ENCODE measurements at places on chromosomes 1 and 21. TPM values are rescaled to one million over a fixed set of nuclear protein-coding genes. Genes with fewer than 3 reads are reported as not detected.
A peak's percentile ranks its signal among the peaks of the same experiment; 100 is the strongest.

The CACHD1 gene
- total RNA-seq: 10.4 TPM

The DPT gene
- total RNA-seq: 30.2 TPM

The LCE1B gene
- not detected for total RNA-seq

The ATAD3C gene
- 1.4 TPM for total RNA-seq

DNA sequence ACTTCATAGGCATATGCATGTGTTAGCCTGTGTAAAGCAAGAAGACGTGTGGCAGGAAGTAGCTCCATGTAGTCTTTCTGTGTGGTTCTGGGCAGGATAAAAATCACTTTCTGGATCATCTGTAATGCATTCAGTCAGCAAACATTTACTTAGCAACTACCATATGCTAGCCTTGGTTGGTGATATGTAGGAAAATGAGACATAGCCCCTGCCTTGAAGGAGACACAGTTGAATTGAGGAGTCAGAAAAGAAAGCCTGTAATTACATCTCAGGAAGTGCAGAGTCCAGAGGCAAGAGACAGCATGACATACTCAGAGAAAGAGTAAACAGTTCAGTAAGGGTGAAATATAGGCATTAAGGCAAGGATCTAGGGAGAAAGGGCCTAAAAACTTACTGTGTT lies 38.5 kb downstream of the DAB1 start:
- H3K36me3 ChIP-seq: no peaks in the 10 kb centered on the region
- no peak for DNase-seq
- no peak overlapping the region for H3K4me3 ChIP-seq
- H3K27me3 ChIP-seq: peaks cover 18% of the 10 kb centered on the region

DNA sequence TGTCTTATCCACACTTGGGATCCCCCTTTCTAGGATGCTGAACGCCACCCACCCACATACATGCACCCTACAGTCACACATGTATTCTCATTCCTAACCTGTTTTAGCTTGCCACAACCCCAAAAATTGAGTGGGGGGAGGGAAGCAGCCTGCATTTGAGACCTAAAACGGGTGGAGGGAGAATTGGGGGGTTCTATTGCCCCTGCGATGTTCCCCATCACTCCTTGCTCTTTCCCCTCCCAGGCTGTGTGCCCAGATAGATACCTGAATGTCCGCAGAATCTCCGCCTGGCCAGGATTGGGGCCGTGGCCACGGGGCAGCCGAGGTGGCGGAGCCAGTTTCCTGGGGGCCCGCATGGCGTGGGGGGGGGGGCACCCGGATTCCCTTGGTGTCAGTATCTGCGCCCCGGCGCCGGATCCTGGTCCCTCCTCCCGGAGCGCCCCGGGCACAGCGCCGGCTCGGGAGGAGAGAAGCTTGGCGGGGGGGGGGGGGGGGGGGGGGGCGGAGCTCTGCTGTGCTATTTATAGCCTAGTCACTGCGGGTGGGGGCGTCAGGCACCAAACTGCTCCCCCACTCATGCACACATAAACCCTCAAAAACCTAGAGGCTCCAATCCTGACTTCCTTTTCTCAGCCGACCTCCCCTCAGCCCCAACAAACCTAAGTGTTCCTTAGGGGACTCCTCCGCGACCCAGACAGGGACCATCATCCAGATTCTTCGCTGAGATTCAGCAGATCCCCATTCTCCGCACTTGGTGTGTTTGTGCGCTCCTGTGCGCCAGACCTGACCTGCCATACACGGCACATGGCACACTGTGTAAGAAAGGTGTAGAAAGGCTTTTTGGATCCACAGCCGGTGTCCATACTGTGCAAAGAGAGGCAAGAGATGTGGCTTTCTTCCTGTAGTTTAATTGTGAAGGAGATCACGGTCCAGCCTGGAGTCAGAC lies 1.9 kb downstream of the ANKRD34A start:
- H3K4me3 ChIP-seq: peak overlapping the region; percentile 84
- DNase-seq: no peak
- H3K36me3 ChIP-seq: peaks cover under 1% of the 10 kb centered on the region
- H3K4me1 ChIP-seq: peaks cover 63% of the 10 kb centered on the region

GRCh38 chr1:52325786-52326185 lies 40.2 kb downstream of the CC2D1B start:
- no peaks in the 10 kb centered on the region for H3K27me3 ChIP-seq
- DNase-seq: no peak
- no peak overlapping the region for H3K4me3 ChIP-seq
- no peaks in the 10 kb centered on the region for H3K4me1 ChIP-seq

DNA sequence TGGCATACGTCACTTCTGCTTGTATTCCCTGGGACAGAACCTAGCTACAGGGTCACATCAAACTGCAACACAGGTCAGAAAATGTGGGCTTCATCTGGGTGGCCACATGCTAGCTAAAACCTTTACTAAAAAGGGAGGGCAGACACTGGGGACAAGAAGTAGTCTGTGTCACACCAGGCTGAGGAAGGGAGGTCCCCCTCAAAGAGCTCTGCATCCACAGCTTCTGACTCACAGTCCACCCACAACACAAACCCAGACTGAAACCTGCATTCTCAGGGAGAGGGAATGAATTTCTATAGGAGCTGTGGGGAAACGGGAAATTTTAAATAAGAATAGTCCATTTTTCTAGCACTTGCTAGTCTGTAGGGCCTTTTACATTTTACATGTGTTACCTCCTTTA lies 16.2 kb downstream of the OLIG2 start:
- no peak overlapping the region for H3K27ac ChIP-seq
- H3K4me1 ChIP-seq: peaks cover 11% of the 10 kb centered on the region
- H3K27me3 ChIP-seq: peaks cover 8% of the 10 kb centered on the region
- H3K4me3 ChIP-seq: no peak overlapping the region
- no peak for DNase-seq

GRCh38 chr21:43352568-43353281 lies 74.2 kb downstream of the SIK1 start:
- no peaks in the 10 kb centered on the region for H3K36me3 ChIP-seq
- H3K27ac ChIP-seq: no peak overlapping the region
- H3K4me3 ChIP-seq: no peak overlapping the region
- H3K4me1 ChIP-seq: peaks cover 7% of the 10 kb centered on the region

DNA sequence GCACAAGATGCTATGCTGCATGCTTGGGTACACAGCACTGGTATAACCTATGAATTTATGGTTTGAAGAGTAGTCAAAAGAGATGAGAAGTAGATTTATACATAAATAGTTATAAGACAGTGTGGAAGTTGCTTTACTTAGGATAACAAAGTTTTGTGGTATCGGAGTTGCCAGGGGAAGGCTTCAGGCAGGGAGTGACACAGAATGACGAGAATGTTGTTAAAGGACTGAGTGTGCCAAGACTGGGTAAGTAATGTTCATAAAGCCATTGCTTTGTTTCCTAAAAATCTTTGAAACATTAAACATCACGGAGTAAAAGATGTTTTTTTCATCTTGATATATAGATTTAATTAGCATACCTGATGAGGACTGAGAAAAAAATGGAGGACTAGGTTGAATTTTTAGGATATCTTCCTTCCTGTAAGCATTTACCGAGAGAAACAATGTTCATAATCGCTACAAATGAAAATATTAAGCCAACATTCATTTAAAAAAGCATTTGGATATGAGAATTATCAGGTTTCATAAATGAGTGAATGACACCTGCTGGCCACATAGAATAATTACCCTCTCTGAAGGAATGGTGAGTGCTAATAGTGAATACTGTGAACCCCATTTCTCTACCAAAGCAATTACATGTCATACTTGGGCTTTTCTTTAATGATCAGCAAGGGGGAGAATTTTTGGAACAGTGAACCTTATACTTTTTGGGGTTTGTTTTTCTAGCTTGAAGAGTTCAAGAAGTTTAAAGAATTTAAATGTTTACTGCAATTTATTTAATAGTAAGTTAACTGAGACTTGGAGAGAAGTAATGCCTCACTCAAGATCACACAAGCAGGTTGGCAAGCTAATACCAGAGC lies 28.4 kb downstream of the EXTL2 start:
- H3K27me3 ChIP-seq: no peaks in the 10 kb centered on the region
- no peak for DNase-seq
- H3K36me3 ChIP-seq: no peaks in the 10 kb centered on the region
- peaks cover 4% of the 10 kb centered on the region for H3K4me1 ChIP-seq
- H3K27ac ChIP-seq: no peak overlapping the region

DNA sequence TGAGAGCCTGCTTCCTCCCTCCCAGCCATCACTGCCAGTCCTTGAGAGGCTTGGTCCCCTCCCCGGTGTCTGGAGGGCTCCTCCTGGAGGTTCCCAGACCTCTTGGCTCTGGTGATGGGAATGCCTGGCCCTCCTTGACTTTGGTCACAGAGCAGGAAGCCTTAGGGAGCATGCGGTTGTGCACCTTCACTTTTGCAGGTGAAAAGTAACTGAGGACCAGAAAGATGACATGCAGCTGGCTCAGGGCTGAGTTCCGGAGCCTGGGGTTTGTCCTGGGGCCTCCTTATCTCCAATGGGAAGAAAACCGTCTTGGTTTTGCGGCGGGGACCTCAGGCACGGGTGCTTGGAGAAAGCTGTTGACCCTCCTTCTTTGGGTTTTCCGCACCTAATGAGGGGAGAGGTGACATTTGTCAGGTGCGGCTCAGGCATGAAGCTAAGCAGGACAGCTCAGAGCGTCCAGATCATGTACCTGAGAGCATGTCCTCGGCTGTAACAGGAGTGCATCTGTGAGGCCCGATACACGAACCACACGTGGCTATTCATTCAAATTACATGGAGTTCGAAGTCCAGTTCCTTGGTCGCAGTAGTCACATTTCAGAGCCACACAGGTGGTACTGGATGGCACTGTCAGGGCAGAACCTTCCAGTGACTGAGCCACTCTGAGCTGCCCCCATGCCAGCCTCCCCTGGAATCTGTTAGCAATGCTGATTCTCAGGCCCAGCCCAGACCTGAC lies 608 bp upstream of the MX2 start:
- no peak overlapping the region for H3K4me3 ChIP-seq
- no peak for DNase-seq
- no peaks in the 10 kb centered on the region for H3K4me1 ChIP-seq
- no peak overlapping the region for H3K27ac ChIP-seq
- peaks cover 2% of the 10 kb centered on the region for H3K27me3 ChIP-seq

- H3K27ac ChIP-seq: no peak overlapping the region
- no peaks in the 10 kb centered on the region for H3K4me1 ChIP-seq
- no peak for DNase-seq
- H3K27me3 ChIP-seq: peaks cover 33% of the 10 kb centered on the region
Observed at GRCh38 chr1:179793281-179793680, 50.2 kb downstream of the FAM163A start.
